ENCODE measurements at places on chromosomes 12 and 14. TPM values are rescaled to one million over a fixed set of nuclear protein-coding genes. Genes with fewer than 3 reads are reported as not detected.

The GLIPR1L2 gene
- total RNA-seq = not detected

The ATP6V1D gene
- 122 TPM for total RNA-seq

The BCL2L2 gene
- total RNA-seq = 21.6 TPM

The TOMM20L gene
- not detected for total RNA-seq

The PRKD1 gene
- total RNA-seq = 5.3 TPM

The MCRS1 gene
- total RNA-seq = 88.3 TPM

The KRT78 gene
- total RNA-seq = not detected

The ALDH2 gene
- 98.5 TPM for total RNA-seq

The MANSC4 gene
- not detected for total RNA-seq

The ADAM21 gene
- total RNA-seq = 0.29 TPM

The DBX2 gene
- total RNA-seq = not detected

The RTL1 gene
- not detected for total RNA-seq

The POTEG gene
- total RNA-seq = not detected

The DDN gene
- total RNA-seq = not detected

The CCDC196 gene
- total RNA-seq = not detected

The ATL1 gene
- total RNA-seq = 0.66 TPM

The NELL2 gene
- total RNA-seq = not detected

The RNF41 gene
- 104 TPM for total RNA-seq

The DENR gene
- 39.6 TPM for total RNA-seq

The AQP6 gene
- total RNA-seq = not detected

The AMDHD1 gene
- 0.14 TPM for total RNA-seq

The DTX3 gene
- total RNA-seq = 21.2 TPM

The ENDOU gene
- total RNA-seq = not detected

The TMEM121 gene
- total RNA-seq = 3.3 TPM

The RAD51B gene
- total RNA-seq = 22.8 TPM

The TAS2R19 gene
- 4.9 TPM for total RNA-seq

The PPP1R13B gene
- 3.4 TPM for total RNA-seq

The PTPRR gene
- 1.1 TPM for total RNA-seq

The TSPAN19 gene
- not detected for total RNA-seq

The CD163L1 gene
- total RNA-seq = 2.4 TPM

The GPR65 gene
- 0.14 TPM for total RNA-seq

The KRT71 gene
- total RNA-seq = not detected

Data from placental pericyte (primary cell).